Left ventricle myocardium superior (tissue), 1 donor: ENCODE measurements at places on chromosomes 2 and 18.

GRCh38 chr2:240989451-240990265 is 8.8 kb upstream of the SNED1 start:
- peak; percentile 61 for DNase-seq

DNA sequence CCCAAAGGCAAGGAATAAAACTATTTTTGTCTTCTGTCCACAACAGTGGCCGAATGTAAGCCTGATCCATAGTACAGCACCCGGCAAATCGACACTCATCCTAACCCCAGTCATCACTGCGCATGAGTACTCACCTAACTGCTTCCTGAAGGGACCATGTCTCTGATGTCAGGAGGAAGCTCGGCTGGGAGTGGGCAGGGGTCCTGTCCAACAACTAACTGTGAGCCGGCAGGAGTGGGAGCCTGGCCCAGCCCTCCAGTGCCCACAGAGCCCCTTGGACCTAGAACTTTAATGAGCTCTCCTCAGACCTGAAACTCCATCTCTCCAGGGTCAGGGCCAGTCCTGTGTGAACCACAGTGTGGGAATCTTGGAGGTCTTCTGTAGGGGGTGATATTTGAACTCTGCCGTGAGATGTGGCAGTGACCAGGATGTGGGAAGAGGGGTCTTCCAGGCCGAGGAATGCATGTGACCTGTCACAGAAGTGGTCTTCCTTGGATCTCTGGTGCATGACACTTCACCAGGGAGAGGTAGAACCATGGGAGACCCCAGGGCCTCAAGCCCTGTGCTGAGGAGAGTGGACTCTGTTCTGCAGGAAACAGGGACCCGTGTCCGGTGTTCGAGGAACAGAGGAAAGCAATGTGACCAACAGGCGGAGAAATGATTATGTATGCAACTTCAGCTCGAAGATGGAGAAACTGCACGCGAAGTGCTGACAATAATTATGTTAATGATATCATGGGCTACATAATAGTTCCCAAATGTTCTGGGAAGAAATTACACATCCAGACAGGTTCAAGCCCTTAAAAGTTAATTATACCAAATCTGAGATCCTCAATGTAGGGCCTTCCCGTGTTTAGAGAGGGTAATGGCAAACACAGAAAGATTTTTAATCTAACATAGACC is 240.1 kb upstream of the HDAC4 start:
- DNase-seq, result no peak

DNA sequence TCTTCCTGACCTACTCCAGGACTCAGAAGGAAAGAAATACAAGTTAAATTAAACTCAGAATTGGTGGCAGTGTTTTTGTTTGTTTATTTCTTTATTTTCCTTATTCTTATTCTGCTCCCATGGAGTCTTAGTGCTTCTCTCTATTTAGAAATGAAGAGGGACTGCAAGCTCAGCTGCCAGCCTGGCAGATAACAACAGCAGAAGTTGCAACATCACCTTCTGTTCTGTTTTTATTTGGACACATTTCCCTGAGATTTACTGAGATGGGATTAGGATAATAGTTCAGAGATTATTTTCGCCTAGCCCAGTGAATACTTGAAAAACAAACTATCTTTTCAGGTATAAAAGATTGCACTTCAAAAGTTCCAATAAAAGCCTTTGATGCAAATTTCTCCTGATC is 70.4 kb upstream of the DTNA start:
- no peak for DNase-seq

- DNase-seq, result no peak
These were observed 48.0 kb downstream of the ARHGAP15 start for GRCh38 chr2:143177096-143177786.

- DNase-seq, result peak; percentile 52
These were observed 40.6 kb upstream of the RFX8 start for GRCh38 chr2:101515477-101515876.

DNA sequence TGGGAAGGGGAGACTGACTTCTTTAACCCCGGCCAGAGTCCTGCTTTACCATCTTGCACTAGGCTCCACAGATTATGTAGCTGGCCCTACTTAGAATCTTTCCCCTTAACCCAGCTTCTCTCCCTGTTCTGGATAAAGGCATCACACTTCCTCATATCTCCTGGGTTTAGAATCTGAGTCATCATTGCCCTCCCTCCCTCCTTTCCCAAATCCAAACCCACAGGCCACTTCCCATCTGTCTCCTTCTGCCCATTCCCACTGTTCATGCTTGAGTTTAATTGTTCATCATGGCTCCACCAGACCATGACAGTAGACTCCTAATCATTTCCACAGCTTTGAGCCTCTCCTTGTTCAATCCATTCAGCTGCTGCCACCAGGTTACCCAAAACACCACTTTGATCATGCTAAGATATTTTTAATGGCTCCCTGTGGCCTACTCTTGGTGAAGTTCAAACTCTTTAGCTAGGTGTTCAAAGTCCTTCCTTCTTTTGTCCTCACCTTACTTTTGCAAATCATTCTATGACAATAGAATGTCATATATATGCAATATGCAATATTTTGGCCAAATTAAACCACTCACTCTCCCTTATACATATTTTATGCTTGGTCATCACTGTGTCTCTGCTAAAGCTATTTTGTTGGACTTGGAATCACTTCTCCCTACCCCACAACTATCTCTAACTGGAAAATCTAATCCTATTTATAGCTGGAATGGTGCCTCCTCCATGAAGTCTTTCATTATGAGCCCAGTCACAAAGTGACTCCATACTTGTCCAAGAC is 5.5 kb downstream of the PDE11A start:
- DNase-seq, result no peak

GRCh38 chr18:24704946-24705630 is 244.7 kb downstream of the HRH4 start:
- no peak for DNase-seq

DNA sequence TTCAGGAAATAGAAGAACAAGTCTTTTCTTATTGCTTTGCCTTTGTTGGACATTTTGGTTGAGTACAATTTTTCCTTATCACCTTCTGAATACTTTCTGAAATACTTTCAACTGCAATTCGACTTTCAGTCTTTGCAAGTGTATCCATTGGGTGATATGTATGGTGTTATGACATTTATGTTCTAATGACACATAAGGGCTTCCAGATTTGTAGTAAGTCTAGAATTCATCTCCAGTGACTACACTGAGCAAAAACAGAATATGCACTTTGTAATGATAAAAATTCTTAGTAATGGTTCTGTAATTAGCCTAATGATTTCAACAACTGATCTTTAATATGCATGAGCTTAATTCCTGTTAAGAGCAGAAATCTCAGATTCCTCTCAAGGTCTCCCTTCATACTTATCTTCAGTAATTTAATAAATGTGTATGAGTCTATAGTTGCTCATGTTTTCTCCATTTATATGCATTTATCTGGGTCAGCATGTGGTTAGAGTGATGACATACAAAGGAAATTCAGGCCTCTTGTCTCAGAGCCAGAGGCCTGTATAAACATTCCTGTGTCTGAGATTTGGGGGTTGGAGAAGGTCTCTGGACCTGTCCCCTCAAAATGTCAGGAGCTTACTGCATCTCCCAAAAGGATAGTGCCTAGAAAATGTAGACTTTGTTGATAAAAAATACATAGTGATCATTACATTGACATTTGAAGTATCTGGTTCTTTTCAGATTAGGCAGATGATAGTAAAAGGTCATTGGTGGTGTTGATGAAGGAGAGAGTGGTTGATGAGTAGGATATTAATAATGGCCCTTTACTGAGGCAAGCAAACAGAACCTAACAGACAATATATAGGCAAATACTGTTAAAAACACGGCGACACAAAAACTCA is 114.9 kb downstream of the QPCT start:
- DNase-seq, result no peak
